ENCODE measurements at places on chromosomes 4 and X.

DNA sequence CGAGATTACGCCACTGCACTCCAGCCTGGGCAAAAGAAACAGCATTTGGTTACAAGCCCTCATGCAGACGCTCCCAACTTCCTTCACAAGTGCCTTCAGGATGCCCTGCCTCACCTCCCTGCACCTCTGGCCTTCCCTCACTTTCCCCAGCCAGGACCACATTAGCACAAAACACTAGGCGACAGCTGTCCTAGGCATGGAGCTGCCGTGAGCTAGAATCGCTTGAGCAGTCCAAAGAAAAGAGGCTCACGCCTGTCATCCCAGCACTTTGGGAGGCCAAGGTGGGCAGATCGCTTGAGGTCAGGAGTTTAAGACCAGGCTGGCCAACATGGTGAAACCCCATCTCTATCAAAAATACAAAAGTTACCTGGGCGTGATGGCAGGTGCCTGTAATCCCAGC lies 15.8 kb downstream of the RNF212 start:
- DNase-seq: no peak

GRCh38 chr4:124459941-124460310 lies 252.6 kb downstream of the ANKRD50 start:
- no peak for DNase-seq

DNA sequence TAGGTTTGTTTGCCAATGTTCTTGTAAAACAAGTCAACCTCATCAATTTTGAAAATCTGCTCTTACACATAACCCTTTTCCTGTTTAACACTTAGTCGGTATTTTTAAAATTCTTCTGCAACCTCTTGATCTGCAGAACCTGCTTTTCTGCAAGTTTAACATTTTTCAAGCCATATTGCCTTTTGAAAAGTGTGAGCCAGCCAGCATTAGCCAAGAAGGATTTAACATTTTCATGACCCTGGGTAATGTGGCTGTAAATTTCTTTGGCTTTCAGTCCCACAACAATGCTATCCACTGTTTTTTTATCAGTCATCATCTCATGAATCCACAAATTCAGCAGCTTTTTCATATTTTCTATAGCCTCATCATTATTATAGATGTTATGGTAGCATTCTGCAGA lies 956.5 kb downstream of the FAT4 start:
- no peak for DNase-seq

DNA sequence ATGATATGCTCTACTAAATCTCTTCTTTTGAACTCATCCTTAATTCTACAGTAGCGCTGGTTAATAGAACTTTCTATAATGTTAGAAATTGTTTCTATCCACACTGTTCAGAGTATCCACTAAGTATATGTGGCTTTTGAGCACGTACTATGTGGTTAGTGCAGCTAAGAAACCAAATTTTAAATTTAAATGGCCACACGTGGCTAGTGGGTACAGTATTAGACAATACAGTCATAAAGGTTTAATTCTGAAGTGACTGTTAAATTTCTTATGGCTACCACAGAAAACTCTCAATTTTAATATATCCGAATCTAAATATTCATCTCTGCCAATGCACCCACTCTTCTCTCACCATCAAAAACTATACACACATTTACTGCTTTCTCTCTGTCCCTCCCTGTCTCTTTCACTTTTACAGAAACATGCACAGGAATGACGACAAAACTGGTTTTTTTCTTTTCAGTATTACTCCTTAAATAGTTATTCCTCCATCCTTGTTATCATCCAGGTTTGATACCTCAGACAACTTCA lies 583.9 kb downstream of the KCTD8 start:
- DNase-seq: no peak

DNA sequence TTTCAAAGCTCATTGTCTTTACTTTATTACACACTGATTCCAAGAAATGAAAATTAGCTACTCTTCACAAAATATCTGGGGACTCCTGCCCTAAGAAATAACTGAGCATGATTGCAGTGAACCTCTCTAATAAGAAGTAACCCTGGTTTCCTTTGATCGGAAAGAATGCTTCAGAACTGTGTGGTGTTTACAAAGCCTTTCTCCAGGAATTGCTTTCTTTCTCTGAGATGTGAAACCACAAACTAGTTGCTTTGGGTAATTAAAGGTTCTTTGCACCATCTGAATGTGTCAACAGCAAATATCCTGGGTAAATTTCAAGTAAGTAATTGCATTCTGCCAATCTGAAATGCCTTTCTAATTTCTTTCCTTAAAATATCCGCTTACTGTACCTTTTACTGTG lies 292.9 kb upstream of the SLIT2 start:
- no peak for DNase-seq

- no peak for DNase-seq
Measured at GRCh38 chr4:151223465-151223864, 53.5 kb upstream of the PRSS48 start.
